ENCODE measurements at places on chromosomes 1 and 21. TPM values are rescaled to one million over a fixed set of nuclear protein-coding genes. Genes with fewer than 3 reads are reported as not detected.

GRCh38 chr1:44436401-44437106 lies 31.5 kb downstream of the RNF220 start:
- no peaks in the 10 kb centered on the region for H3K4me1 ChIP-seq
- peaks cover 5% of the 10 kb centered on the region for H3K27me3 ChIP-seq
- H3K4me3 ChIP-seq: no peak overlapping the region
- no peak for DNase-seq
- no peaks in the 10 kb centered on the region for H3K36me3 ChIP-seq

Gene DENND2C
- 0.78 TPM for total RNA-seq

DNA sequence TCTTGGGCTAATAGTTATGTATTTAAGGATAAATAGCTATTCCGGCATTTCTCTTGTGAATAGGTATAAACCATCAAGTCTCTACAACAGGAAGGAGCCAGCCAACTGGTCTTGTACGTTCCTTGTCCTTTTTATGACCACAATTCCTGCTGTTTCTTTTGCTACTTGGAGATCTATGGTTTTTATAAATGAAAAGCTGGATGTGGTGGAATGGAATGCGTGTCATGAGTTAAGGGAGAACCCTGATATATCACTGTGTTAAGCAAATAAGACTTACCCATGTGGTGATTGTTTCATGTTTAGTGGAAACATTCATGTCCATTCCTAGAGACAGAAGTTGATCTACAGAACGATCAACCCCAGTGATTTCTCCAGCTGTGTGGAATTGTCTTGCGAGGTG lies 282.1 kb downstream of the RPS6KC1 start:
- no peaks in the 10 kb centered on the region for H3K4me1 ChIP-seq
- no peaks in the 10 kb centered on the region for H3K27me3 ChIP-seq
- no peak overlapping the region for H3K27ac ChIP-seq
- H3K36me3 ChIP-seq: no peaks in the 10 kb centered on the region

GRCh38 chr1:89671775-89672488 lies 39.0 kb downstream of the LRRC8C start:
- no peaks in the 10 kb centered on the region for H3K36me3 ChIP-seq
- no peak for DNase-seq
- H3K27ac ChIP-seq: no peak overlapping the region
- no peak overlapping the region for H3K4me3 ChIP-seq
- H3K4me1 ChIP-seq: peaks cover 98% of the 10 kb centered on the region

GRCh38 chr1:201374364-201374763 lies 3.1 kb downstream of the TNNT2 start:
- H3K36me3 ChIP-seq: no peaks in the 10 kb centered on the region
- no peaks in the 10 kb centered on the region for H3K27me3 ChIP-seq
- DNase-seq: no peak
- H3K4me3 ChIP-seq: no peak overlapping the region

Gene GIPC2
- 0.28 TPM for total RNA-seq

DNA sequence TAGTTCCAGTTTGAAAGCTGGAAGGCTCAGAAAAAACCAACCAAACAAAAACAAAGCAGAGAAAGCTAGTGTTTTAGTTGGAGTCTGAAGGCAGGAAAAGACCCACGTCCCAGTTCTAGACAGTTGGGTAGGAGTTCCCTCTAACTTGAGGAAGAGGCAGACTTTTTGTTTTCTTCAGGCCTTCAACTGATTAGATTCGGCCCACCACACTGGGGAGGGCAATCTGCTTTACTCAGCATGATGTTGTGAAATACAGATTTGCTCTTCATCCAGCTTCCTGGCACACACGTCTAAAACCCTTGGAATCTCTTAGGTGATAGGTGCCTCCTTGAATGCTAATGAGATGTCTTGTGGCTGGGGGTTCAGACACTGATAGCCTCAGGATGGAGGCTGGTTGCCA lies 49.1 kb upstream of the CSF3R start:
- no peak for DNase-seq
- no peak overlapping the region for H3K4me3 ChIP-seq
- H3K36me3 ChIP-seq: no peaks in the 10 kb centered on the region
- H3K27me3 ChIP-seq: no peaks in the 10 kb centered on the region

- H3K36me3 ChIP-seq: no peaks in the 10 kb centered on the region
- H3K27ac ChIP-seq: no peak overlapping the region
- peaks cover 10% of the 10 kb centered on the region for H3K4me1 ChIP-seq
- peaks cover 6% of the 10 kb centered on the region for H3K27me3 ChIP-seq
- no peak overlapping the region for H3K4me3 ChIP-seq
Measured at GRCh38 chr21:34671462-34671861, 2.7 kb downstream of the CLIC6 start.

GRCh38 chr1:198601936-198602889 lies 36.6 kb upstream of the PTPRC start:
- DNase-seq: no peak
- peaks cover 66% of the 10 kb centered on the region for H3K4me1 ChIP-seq
- no peaks in the 10 kb centered on the region for H3K27me3 ChIP-seq
- no peak overlapping the region for H3K27ac ChIP-seq
- H3K36me3 ChIP-seq: no peaks in the 10 kb centered on the region

- H3K4me3 ChIP-seq: no peak overlapping the region
- no peak overlapping the region for H3K27ac ChIP-seq
- no peaks in the 10 kb centered on the region for H3K27me3 ChIP-seq
- H3K36me3 ChIP-seq: no peaks in the 10 kb centered on the region
- H3K4me1 ChIP-seq: no peaks in the 10 kb centered on the region
- no peak for DNase-seq
Measured at GRCh38 chr1:37655274-37655673, 20.6 kb upstream of the RSPO1 start.

- H3K36me3 ChIP-seq: peaks cover 11% of the 10 kb centered on the region
- H3K4me3 ChIP-seq: no peak overlapping the region
- no peaks in the 10 kb centered on the region for H3K27me3 ChIP-seq
- H3K4me1 ChIP-seq: peaks cover 54% of the 10 kb centered on the region
Measured at GRCh38 chr1:12232221-12232620, 2.4 kb downstream of the VPS13D start.

DNA sequence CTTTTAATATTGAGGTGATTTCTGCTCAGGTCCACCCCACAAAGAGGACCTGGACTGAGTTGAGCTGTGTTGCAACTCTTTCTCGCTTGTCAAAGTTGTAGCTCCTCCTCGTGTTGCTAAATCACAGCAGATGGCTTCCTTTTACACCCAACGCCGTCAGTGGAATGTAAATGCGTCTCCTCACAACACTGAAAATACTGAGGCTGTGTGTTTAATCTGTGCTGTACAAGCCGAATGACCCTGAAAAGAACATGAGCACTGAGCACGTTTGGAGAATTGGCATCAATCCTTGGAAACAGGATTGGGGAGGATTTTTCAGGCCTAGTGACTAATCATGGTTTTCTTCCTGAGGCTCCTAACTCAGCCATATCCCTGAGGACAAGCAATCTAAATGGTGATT lies 196.0 kb downstream of the CRB1 start:
- no peak for DNase-seq
- H3K36me3 ChIP-seq: no peaks in the 10 kb centered on the region
- no peak overlapping the region for H3K4me3 ChIP-seq
- H3K4me1 ChIP-seq: no peaks in the 10 kb centered on the region

GRCh38 chr1:53321776-53322602 lies 5.9 kb downstream of the LRP8 start:
- H3K36me3 ChIP-seq: no peaks in the 10 kb centered on the region
- H3K27ac ChIP-seq: no peak overlapping the region
- no peak for DNase-seq

- no peak for DNase-seq
- H3K4me1 ChIP-seq: no peaks in the 10 kb centered on the region
- no peak overlapping the region for H3K4me3 ChIP-seq
- H3K36me3 ChIP-seq: no peaks in the 10 kb centered on the region
- H3K27me3 ChIP-seq: no peaks in the 10 kb centered on the region
- no peak overlapping the region for H3K27ac ChIP-seq
Measured at GRCh38 chr1:118339400-118340124, 154.5 kb upstream of the SPAG17 start.

GRCh38 chr1:219086956-219087469 lies 86.7 kb upstream of the LYPLAL1 start:
- H3K4me1 ChIP-seq: no peaks in the 10 kb centered on the region
- H3K36me3 ChIP-seq: no peaks in the 10 kb centered on the region
- no peak for DNase-seq

DNA sequence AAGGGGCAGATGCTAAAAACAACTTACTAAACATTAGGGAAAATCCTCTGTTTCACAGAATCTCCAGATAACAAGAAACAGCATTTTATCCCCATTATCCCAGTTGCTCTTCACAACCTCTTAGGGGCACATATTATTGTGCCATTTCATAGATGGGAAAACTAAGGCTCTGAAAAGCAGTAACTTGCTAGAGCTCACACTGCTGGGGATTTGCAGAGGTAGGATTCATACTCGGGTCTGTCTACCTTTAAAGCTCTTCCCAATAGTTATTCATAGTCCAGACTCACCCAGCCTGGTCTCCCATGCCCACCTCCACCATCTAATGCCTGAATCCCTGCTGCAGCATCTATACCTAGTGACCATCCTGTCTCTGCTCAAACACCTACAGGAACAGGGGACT lies 67.7 kb downstream of the RRAGC start:
- H3K4me1 ChIP-seq: no peaks in the 10 kb centered on the region
- no peak for DNase-seq
- no peak overlapping the region for H3K27ac ChIP-seq
- H3K27me3 ChIP-seq: peaks cover 10% of the 10 kb centered on the region
- H3K4me3 ChIP-seq: no peak overlapping the region

Gene ELF3
- 1.1 TPM for total RNA-seq

GRCh38 chr1:8429549-8430110 lies 111.7 kb downstream of the SLC45A1 start:
- no peak for DNase-seq
- no peaks in the 10 kb centered on the region for H3K27me3 ChIP-seq

- H3K4me1 ChIP-seq: no peaks in the 10 kb centered on the region
- no peak for DNase-seq
- H3K27me3 ChIP-seq: no peaks in the 10 kb centered on the region
- H3K36me3 ChIP-seq: no peaks in the 10 kb centered on the region
- H3K4me3 ChIP-seq: no peak overlapping the region
Measured at GRCh38 chr1:4081806-4082711, 182.0 kb upstream of the C1orf174 start.

DNA sequence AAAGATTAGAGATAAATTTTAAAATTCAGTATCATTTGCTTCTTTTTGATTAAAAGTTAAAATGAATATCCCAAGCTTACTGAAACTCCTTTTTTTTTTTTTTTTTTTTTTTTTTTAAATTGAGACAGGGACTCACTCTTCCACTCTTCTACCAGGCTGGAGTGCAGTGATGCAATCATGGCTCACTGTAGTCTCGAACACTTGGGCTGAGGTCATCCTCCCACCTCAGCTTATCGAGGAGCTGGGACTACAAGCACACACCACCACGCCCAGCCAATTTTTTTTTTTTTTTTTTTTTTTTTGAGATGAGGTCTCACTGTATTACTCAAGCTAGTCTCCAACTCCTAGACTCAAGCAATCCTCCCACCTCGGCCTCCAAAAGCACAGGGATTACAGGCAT lies 92.1 kb upstream of the RGS18 start:
- no peak for DNase-seq
- no peaks in the 10 kb centered on the region for H3K36me3 ChIP-seq
- no peaks in the 10 kb centered on the region for H3K4me1 ChIP-seq

DNA sequence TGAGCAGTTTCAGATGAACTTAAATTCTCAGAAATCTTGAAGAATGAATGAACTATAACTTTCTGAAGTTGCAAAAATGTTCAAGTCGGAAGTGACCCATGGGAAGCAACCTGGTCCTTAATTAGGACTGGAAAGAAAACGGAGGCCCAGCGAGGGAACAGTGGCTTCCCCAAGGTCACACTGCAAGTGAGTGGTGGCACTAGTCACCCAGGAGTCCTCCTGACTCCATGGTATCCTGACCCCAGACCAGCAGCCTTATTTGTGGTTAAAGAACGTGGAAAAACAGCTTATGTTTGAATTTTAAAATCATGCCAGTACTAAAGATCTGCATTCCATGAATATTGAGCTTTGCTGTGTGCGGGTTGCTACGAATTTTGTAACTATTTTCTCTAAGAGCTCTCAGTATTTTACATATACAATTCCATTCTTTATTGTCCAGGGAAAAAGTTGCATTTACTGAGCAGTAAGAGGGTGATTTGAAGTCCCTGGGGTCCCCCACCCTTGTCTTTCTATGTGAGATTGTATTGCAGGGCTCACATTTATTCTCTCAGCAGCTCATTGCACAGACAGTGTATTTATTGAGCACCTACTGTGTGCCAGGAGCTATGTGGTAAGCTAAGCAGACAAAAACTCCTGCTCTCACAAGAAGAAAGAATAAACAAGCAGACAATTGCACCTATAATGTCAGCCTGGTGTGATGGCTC lies 61.6 kb upstream of the ATP5PO start:
- no peak overlapping the region for H3K4me3 ChIP-seq
- peak overlapping the region; percentile 58 for H3K27ac ChIP-seq
- peaks cover 33% of the 10 kb centered on the region for H3K4me1 ChIP-seq

DNA sequence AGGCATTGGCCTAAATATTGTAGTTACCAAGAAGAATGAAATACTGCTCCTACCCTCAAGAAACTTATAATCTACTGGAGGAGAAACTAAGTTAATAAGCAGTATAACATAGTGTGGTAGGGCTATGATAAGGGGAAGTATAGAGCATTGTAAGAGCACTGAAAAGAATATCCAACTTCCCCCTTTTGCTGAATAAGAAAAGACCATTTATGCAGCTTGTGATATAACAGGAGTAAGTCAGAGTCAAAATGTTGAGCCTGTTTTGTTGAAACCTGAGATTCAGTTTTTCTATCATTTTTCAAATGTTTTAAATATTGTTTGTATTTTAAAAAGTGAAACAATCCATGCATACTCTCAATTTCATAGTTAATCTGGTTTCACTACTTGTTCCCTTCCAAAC lies 48.3 kb upstream of the FCRL4 start:
- H3K36me3 ChIP-seq: no peaks in the 10 kb centered on the region
- H3K27me3 ChIP-seq: no peaks in the 10 kb centered on the region
- H3K27ac ChIP-seq: no peak overlapping the region
- no peak overlapping the region for H3K4me3 ChIP-seq
- no peak for DNase-seq
- no peaks in the 10 kb centered on the region for H3K4me1 ChIP-seq

Gene PLPPR5
- not detected for total RNA-seq

Gene PRELP
- not detected for total RNA-seq

Gene RCSD1
- 129 TPM for total RNA-seq

DNA sequence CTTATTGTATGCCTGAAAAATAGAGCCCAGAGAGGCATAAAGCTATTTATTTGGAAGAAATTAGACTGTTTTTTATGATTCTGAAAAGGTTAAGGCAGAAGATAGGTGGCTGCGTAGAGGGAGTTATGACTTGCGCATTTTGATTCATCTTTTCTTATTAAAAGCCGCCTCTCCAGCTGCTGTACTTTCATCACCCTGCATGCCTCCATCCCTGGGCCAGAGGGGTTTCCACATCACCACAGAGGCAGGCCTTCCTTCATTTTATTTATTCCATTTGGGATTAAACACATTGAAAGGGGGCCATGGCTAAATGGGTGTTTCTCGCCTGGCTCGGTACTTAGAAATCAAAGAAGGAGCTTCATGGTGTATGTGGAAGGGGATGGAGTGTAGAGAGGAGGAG lies 14.6 kb upstream of the RGS8 start:
- H3K27ac ChIP-seq: no peak overlapping the region
- H3K36me3 ChIP-seq: no peaks in the 10 kb centered on the region
- H3K27me3 ChIP-seq: no peaks in the 10 kb centered on the region
- H3K4me3 ChIP-seq: no peak overlapping the region

GRCh38 chr1:93758842-93759515 lies 77.3 kb upstream of the BCAR3 start:
- no peak for DNase-seq
- H3K27ac ChIP-seq: no peak overlapping the region
- H3K4me1 ChIP-seq: no peaks in the 10 kb centered on the region
- no peak overlapping the region for H3K4me3 ChIP-seq
- no peaks in the 10 kb centered on the region for H3K27me3 ChIP-seq
- no peaks in the 10 kb centered on the region for H3K36me3 ChIP-seq

Gene LY9
- total RNA-seq: 136 TPM

Gene GUCA2B
- not detected for total RNA-seq

Gene RIMS3
- total RNA-seq: 2.0 TPM
